Caco-2 (cell line): ENCODE measurements at places on chromosomes 5 and 9. TPM values are rescaled to one million over a fixed set of nuclear protein-coding genes. Genes with fewer than 3 reads are reported as not detected.

- H3K36me3 ChIP-seq: no peaks in the 10 kb centered on the region
- no peaks in the 10 kb centered on the region for H3K4me1 ChIP-seq
These were observed 71.2 kb upstream of the SLC28A3 start for GRCh38 chr9:84411683-84412267.

- H3K27ac ChIP-seq: no peak overlapping the region
- no peaks in the 10 kb centered on the region for H3K36me3 ChIP-seq
- no peak overlapping the region for H3K4me3 ChIP-seq
- H3K27me3 ChIP-seq: no peaks in the 10 kb centered on the region
- DNase-seq: no peak
These were observed 39.1 kb downstream of the COL23A1 start for GRCh38 chr5:178551059-178551458.

GRCh38 chr9:108003526-108003925 is 514.0 kb upstream of the KLF4 start:
- no peak overlapping the region for H3K4me3 ChIP-seq
- DNase-seq: no peak
- no peaks in the 10 kb centered on the region for H3K27me3 ChIP-seq
- no peak overlapping the region for H3K27ac ChIP-seq
- H3K36me3 ChIP-seq: no peaks in the 10 kb centered on the region

The PROB1 gene
- total RNA-seq: 2.7 and 2.9 TPM in 2 replicates

GRCh38 chr9:36345103-36345846 is 54.8 kb downstream of the RNF38 start:
- H3K4me1 ChIP-seq: no peaks in the 10 kb centered on the region
- no peak overlapping the region for H3K4me3 ChIP-seq
- DNase-seq: no peak
